AG04450 (cell line): ENCODE measurements at places on chromosomes 5 and 9.

DNA sequence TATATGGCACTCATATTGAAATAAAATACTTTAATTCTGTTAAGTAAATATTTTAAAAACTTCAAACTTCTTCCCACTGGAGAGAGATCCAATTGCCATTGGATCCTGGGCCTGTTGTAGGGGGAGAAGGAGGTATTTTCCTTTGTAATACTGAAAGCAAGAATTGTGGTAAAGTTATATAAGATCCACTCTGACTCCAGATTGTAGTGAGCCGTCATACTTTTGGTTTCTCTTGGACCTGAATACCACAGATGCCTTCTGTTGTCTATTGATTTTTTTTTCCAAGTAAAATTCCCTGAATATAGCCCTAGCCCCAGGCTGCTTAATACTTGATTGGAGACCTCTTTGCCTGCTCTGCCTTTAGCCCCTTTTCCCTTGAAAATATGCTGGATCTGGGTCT is 86.9 kb downstream of the ATG10 start:
- no peak for DNase-seq

GRCh38 chr5:582936-583635 is 29.1 kb upstream of the CEP72 start:
- no peak for DNase-seq

GRCh38 chr5:176608937-176609723 is 826 bp downstream of the GPRIN1 start:
- DNase-seq: no peak

DNA sequence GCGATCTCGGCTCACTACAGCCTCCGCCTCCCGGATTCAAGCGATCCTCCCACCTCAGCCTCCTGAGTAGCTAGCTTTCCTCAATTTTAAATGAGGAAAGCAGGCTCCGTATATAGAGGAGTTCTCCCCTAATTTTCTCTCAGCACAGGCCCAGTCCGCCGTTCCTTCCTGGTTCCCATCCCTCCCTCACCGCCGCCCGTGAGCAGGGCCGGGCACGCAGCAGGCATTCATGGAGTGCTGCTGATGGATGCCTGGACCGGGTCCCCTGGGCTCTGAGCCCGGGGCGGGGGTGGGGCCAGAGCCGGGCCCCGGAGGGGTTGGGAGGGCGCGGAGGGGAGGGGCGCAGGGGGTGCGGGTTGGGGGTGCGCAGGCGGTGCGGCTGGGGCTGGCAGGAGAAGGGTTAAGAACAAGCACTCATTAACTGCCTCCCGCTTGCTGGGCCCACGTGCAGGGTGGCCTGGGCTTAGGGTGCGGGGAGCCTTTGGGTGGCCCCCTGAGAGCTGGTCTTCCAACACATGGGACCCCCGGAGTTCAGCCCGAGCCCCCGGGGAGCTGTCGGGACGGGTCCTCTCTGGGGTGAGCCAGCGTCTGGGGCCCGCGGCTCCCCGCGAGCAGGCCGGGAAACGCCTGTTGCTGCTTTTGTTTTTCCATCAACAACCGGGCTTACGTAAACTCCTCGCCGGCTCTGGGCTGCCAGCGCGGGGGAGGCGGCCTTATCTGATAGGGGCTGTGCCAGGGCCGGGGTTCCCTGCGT is 33.7 kb downstream of the LHX2 start:
- no peak for DNase-seq

- DNase-seq: peak; percentile 71
These were observed 39.7 kb upstream of the SLC25A51 start for GRCh38 chr9:37943345-37944265.

- peak; percentile 47 for DNase-seq
These were observed 27.6 kb downstream of the AQP7 start for GRCh38 chr9:33374634-33375237.

- DNase-seq: no peak
These were observed 21.1 kb downstream of the TLE4 start for GRCh38 chr9:79592726-79593493.

DNA sequence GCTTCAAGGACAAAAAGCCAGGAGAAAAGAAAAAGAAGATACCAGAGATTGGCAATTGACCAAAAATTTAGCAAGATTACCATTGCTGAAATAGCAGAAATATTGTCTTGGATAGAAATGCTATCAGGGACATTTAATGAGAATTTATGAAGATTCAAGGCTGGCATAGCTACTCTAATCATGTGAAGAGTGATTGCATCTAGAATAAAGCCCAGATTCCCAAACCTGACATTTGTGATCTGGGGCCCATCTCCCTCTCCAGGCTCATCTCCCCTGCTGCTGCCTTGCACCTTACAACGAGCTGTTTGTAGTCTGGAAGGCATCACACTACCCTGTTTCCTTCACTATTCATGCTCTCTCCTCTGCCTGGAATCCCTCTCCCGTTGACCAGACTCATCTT is 114.5 kb downstream of the C9orf152 start:
- no peak for DNase-seq

- no peak for DNase-seq
These were observed 139.7 kb upstream of the PITX1 start for GRCh38 chr5:135173662-135174290.

- no peak for DNase-seq
These were observed 46.5 kb upstream of the DAPK1 start for GRCh38 chr9:87451149-87451548.

DNA sequence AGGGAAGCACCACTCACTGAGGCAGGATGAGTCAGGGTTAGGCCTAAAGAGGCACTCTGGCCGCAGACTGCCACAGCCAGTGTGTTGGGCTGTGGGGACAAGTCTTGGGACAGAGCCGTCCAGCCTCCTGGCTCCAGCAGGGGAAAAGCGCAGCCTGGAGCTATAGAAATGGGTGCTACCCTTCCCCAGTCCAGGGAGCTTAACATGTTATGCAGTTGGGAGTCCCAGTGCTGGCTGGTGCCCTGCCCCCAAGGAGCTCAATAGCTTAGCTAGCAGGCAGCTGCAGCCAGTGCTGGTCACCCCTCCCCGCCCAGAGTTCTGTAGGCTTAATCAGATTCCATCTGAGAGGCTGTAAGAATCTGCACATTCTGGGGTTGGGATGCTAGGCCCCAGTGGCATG is 399.6 kb upstream of the TUSC1 start:
- DNase-seq: no peak
